NCI-H345 (cell line): ENCODE measurements at places on chromosomes 4 and X.

- DNase-seq: no peak
Observed at GRCh38 chrX:49695276-49696180, at the start of gene PAGE1. Gene PAGE1 (minus strand): TSS chrX:49695984. CDS start chrX:49694770, 1,214 bp downstream.

- DNase-seq: no peak
Observed at GRCh38 chrX:805988-806387, 175.4 kb downstream of the SHOX start.

- no peak for DNase-seq
Observed at GRCh38 chr4:113472864-113473263, 288.7 kb downstream of the CAMK2D start.

GRCh38 chr4:33494150-33494549 is 2750.2 kb downstream of the ARAP2 start:
- DNase-seq: no peak

DNA sequence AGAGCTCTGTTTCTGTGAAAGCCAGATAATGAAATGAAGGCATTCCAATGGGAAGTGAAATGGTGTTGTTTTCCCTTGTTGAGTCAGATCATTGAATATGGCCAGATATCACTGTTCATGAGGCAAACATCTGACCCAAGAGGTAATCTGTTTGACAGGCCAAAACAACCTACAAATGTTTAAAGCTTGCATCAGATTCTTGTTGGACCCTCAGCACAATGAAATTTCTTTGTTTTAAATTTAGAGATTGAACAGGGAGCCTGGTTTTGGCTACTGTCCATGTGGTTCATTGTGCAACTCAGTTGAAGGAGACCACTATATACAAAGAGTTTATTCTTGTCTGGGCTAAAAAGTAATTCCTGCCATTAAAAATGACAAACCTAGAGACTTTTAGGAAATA is 159.1 kb downstream of the AFF2 start:
- DNase-seq: no peak

- no peak for DNase-seq
Observed at GRCh38 chrX:24858004-24858746, 157.6 kb downstream of the ARX start.

GRCh38 chrX:154006947-154007346 is 12.8 kb downstream of the IRAK1 start:
- no peak for DNase-seq

- no peak for DNase-seq
Observed at GRCh38 chrX:10529344-10529743, 91.0 kb downstream of the MID1 start.
